ENCODE measurements at places on chromosomes 6 and 20.

DNA sequence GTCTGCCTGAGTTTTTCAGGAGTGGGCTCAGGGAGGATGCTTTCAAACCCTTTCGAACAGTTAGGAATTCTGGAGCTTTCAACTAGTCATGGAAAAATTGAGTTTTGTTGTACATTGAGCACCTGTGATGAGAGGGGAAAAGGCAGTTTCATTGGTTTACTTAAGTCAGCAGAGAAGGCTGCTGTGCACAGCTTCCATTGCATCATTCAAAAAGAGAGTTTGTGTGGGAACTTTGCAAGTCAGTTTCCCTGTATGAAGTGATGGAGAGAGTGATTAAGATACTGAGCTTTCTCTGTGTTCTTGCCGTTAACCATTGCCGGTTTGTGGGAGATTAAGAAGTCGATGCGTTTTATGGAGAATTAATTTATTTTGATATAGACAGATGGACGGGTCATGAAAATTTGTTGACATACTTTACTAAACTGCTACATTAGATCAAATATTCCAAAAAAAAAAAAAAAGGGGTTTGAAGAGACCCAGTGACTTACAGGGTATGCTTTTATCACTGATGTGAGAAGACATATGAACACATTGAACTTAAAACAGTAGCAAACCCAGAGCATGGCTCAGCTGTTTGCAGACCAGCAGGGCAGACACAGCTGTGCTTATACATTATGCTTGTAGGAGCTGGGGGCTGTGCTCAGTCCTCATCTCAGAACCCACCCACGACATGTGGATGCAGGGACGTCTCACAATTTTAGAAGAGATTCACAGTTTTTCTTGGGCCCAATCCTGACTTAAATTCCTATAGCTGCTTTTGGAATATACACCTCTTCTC lies 234.1 kb downstream of the SOX4 start:
- no peak for DNase-seq

DNA sequence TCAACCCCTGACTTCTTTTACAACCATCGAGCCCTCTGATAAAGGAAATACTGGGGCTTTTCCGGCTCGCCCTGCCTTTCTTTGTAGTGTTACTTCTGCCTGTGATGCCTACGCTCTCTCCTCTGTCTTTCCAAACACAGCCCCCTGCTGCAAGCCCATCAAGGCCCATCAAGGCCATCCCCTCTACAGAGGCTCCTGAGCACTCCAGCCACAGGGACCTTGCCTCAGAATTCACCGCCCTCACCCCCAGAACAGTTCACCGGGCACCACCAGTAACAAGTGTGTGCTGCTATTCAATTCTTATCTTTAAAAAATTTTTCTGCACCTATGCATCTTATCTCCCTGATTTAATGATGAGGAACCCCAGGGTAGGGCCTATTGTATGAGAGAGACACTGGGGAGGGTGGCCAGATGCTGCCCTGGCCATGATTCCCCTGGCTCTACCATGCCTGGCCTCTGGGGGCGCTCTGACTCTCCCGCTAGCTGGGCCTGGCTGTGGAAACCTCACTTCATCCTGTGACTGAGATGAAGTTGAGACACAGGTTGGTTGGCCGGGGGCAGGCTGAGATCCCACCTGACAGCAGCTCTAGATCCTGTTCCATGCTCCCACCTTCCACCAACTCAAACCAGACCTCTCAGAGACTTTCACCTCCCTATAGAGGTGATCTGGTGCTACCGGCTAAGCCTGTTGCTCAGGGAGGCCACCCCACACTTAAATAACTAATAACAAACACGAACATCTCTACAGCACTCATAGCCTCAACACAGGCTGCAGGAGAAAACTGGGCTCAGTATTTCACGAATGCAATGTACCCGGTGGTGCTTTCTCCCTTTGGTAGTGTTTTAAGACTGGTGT lies 19.2 kb upstream of the GLP1R start:
- no peak for DNase-seq

- DNase-seq: no peak
These were observed 13.2 kb upstream of the SFT2D1 start for GRCh38 chr6:166355552-166355951.

GRCh38 chr6:79646006-79646405 lies 14.9 kb downstream of the SH3BGRL2 start:
- DNase-seq: no peak

DNA sequence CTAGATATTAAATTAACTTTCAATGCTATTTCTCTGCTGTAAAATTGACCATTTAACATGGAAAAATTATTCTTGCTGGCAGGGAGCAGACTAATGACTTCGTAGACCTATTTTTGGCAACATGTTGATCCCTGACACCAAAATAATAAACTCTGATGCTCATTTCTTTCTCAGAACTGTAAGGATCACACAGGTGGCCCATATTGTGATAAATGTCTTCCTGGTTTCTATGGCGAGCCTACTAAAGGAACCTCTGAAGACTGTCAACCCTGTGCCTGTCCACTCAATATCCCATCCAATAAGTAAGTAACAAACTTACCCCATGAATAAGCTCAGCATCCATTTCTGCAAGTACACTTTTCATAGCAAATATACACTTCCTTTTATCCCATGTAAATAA lies 387.5 kb downstream of the LAMA2 start:
- no peak for DNase-seq

DNA sequence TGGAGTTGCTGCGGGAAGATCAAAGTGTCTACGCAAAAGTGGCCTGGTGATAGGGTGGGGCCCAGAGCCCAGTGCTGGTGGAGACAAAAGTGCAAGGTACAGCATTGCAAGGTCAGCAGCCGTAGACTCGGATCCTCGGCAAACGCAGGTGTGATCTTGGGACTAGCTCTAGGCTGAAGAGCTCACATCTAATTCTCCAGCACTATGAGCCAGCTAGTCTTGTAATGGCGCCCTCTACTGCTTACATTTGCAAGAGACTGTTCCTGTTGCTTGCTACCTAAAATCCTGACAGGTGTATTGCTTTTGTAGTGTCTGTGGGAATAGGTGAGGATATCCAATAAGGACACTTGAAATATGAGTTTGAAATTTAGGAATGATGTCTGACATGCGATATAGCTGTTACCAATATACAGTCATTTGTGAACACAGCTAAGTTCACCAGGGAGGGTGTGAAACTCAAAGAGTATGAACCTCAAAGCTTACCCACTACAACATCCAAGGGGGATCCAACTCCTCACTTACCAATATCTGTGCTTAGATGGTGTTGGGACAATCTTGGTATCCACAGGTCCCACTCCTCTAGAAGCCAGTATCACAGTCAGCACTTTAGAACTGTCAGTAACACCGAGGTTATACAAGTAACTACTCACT lies 58.4 kb downstream of the PDE7B start:
- DNase-seq: peak; percentile 64

DNA sequence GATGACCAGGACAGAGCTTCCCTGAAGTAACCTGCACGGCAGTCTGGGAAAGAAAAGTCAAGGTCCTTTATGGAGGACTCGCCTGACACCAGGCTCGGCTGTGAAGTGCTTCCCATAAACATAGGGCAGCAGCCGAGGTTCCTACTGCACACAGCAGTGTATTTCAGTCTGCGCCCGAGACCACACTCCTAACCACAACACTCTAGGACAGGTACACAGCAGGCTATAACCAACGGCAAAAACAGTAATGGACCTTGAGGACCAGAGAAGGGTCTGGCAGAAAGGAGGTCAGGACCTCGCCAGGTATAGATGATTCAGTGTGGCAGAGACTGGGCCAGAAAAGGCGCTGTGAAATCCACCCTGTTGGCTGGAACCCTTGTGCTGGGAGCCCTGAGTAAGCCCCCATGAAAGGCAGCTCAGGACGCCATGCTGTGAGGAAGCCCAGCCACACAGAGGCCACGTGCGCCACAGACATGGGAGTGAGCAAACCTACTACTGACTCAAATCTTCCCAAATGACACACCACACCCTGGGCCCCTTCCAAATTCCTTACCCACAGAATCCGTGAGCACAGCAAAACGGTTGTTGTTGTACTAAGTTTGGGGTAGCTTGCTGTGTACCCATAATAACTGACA lies 129.6 kb upstream of the CST7 start:
- no peak for DNase-seq

DNA sequence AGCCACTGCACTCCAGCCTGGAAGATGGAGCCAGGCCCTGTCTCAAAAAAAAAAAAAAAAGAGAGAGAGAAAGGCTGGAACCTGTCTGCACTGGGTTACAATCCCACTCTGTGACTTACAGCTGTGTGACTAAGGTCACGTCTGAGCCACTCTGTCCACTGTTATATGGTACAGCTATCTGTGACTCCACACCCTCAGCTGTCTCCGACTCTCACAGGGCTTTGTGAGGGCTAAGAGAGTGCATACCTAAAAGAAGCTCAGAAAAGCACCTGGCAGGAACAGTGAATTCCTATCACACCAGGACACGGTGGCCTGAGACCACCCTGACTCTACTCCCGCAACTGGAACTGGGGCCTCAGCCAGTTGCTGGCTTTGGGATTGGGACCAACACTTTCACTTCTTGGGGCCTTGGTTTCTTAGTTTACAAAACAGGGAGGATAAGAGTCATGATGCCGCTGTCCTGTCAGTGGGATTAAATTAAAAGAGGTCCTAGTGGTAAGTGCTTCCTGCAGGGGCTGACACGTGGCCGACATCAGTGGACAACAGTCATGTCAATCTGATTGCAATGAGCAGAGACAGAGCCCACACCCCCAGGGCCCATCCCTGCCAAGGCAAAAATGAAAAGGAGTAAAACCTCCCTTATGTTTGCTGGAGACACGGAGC lies 5.7 kb upstream of the CD93 start:
- DNase-seq: no peak

- DNase-seq: no peak
These were observed 309.1 kb upstream of the IMPG1 start for GRCh38 chr6:76381612-76382011.
